SK-MEL-5 (cell line): ENCODE measurements at places on chromosomes 16 and 17. TPM values are rescaled to one million over a fixed set of nuclear protein-coding genes. Genes with fewer than 3 reads are reported as not detected.

DNA sequence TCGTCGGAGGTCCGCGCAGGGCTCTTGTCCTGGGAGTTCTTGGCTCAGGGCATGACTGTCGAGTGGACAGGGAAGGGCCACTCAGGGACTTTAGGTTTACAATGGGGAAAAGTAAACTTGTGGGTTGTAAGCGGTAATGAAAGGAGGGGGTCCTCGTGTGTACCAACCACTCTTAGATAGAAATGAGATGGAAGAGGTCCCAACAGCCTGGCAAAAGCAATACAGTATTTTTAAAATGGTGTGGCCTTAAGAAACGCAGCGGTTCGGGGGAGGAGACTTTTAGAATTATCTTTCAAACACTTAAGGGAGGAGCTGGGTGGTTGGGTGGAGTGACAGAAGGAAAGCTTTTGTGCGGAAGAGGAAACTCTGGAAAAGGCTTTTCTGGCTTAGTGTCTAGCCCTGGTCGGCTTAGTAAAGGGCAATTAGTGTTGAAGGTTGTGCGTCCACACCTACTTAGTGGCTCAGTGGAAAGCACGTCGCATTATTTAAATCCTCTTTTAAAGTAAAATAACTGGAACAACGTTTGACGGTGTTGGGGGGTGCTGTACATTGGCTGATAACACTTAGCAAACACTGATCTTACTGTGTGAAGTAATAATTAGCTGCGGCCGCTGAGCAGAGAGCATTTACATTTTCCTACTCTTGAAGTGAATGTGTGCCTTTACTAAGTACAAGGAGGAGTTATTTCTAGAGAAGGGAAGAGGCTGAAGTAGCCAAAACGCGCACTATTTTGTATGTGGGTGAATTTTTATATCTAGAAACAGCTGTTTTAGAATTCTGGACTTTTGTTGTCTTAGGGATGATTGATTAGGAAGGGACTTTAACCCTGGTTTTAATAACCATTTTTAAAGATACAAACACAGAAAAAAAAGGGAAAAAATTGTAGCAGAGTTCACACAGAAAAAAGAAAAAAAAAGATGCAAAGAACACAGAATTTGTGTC is 1.0 kb downstream of the WSB1 start:
- peak; percentile 85 for DNase-seq

- DNase-seq, result no peak
These were observed 852 bp downstream of the ZNF469 start for GRCh38 chr16:88383401-88384221.

DNA sequence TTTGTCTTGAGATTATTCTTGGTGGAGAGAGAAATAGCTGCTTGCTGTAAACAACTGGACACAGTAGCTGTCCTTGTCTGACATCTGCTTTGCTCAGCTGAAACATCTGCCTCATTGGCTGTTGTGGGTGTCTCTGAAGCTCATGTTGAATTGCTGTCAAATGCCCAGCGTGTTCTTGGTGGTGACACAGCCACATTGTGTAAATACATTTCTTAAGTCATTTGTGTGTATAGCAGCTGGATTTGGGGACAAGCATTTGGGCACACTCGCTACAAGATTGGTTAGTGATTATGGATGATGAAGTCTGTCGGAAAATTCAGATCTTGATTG is 5.3 kb downstream of the FAM234A start:
- no peak for DNase-seq

- DNase-seq, result no peak
These were observed 19.2 kb upstream of the MRPS23 start for GRCh38 chr17:57868910-57869616.

Gene SLC38A8
- 9.0 and 11.7 TPM in 2 replicates for total RNA-seq

DNA sequence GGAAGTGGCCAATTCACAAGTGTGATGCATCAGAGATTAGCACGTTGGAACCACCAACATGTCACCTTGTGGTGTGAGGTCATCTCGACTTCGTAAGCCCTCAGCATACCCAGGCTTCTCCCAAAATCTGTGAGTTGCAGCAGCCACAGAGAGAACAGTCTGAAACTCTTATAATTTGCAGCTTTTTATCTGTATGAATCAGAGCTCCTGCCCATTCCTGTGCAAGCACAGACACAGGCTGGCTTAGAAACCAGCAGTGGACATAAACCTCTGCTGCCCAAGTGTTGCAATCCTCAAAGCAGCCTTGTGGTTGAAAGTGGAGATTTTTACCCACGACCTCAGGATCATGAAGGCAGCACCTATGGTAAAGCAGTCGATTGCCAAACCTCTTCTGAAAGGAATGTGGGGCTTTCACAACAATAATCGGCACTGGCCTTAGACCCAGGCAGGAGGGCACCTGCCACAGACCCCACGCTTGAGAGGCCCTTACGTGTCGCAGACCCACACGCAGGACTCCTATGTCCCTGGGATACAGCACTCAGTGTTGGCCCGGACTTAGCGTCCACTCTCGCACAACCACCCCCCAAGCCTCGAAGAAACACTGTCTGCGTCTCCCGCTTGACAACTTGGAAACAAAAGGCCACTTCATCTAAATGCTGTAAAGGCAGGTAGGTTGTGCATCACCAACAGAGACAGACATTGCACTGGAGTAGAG is 24.5 kb upstream of the OSGIN1 start:
- DNase-seq, result no peak

Gene BMERB1
- 8.7 and 12.4 TPM in 2 replicates for total RNA-seq
